ENCODE measurements at places on chromosomes 1 and 21.

GRCh38 chr1:103106426-103107341, 1.6 kb downstream of the COL11A1 start:
- DNase-seq, result peak; percentile 40

DNA sequence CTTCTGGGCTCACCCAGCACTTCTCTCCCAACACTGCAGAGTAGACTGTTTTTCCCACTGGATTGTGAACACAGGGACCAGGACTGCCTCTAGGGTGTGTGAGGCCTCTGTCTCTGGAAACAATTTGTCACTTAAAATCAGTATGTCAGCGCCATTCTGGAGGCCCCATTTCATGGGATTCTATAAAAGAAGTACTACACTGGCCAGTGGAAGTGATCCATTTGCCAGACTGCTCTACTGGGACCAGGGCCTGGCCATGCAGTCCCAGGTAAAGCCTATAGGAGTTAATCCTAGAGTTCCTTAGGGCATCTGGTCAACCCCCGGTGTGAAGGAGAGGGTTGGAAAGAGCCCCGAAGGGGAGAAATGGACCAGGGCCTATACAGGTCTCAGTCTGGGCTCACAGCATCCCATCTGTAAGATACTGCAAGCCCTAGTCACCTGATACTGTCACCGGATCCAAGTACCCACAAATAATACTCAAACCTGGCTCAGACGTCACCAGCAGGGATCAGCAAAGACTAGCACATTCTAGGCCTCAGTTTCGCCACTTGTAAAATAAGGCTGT, 245.0 kb downstream of the FOXD2 start:
- DNase-seq, result no peak

DNA sequence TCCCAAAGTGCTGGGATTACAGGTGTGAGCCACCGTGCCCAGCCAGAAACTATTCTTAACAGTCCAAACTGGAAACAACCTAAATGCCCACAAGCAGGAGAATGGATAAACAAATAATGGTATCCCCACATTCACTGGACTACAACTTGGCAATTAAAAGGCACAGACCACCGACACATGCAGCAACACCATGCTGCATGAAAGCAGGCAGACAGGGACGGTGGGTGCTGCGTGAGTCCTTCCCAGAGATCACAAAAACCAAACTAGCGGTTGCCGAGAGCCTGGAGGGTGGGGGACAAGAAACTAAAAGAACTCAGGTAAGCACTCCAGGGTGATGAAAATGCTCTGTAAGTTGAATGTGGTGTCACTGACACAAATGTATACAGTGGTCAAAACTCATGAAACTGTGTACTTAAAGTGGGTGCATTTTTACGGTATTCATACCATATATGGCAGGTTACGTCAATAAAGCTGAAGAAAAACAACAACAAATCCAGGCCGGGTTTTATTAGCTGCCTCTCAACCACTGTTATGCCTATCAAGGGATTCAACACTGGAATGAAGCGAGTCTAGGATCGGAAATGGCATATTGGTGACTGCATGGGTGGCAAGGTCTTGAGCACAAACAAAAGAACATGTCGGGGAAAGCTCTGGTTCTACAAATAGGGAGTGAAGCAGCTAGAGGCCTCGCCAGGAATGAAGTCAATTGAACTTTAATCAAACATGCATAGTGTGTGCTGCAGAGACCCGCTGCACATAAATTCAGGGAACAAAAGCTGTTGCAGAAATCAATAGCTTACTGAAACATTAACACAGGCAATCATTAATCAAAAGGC, 52.4 kb downstream of the SLC45A1 start:
- peak; percentile 61 for DNase-seq

DNA sequence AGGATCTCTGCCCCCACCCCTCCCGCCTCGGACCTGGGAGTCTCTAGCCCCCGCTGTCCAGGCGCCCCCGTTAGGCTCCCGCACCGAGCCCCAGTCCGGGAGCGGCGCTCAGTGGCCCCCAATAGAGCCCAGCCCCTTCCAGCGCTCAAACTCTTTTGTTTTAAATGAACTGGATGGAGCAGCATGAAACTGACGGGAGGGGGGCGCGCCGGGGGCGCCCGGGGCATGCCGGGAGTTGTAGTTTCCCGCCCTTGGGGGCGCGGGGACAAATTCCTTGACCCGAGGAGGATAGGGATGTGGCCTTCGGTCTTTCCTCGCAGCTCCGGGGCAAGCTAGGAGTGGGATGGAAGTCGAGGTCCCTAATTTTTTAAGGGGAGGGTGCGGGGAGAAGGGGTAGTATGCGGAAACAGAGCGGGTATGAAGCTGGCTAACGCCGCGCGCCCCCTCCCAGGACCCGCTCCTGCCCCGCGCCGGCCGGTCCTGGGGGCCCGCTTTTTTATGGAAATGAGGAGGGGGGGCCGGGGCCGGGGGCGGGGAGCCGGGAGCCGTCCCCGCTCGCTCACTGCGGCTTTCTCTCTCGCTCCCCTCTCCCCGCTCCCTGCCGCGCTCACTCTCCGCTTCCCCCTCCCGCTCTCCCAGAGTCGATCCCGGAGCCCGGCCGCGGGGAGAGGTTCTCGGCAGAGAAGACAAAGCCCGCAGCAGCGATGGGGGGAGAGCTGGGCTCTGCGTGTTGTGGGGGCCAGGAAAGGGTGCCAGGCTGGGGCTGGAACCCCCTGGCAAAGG, at the start of gene MEX3A:
MEX3A (minus strand) TSS at position 157 of the 783 bp plus-strand sequence. CDS start 467 bp downstream, outside the sequence.
- DNase-seq, result peak; percentile 65

DNA sequence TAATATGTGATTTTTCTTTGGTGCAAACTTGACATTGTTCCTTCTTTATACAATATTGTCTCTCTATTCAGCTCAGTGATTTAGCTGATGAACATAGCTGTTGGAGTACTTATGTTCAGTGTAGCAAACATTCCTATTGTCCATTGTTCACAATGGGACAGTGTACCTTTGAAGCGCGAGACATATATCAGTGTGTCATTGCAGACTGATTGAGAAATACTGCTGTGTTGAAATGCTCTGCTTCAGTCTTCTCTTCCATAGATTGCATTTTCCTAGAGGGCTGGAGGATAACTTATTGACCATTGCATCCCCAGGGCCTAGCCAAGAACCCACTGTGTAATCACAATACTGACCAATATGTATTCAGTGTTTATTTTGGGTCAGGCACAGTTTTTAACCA, 46.5 kb downstream of the HLX start:
- DNase-seq, result no peak

- no peak for DNase-seq
These were observed 346.7 kb upstream of the VAMP3 start for GRCh38 chr1:7424352-7424890.

- DNase-seq, result peak; percentile 10
These were observed 439.4 kb downstream of the CAMTA1 start for GRCh38 chr1:7224644-7225043.

DNA sequence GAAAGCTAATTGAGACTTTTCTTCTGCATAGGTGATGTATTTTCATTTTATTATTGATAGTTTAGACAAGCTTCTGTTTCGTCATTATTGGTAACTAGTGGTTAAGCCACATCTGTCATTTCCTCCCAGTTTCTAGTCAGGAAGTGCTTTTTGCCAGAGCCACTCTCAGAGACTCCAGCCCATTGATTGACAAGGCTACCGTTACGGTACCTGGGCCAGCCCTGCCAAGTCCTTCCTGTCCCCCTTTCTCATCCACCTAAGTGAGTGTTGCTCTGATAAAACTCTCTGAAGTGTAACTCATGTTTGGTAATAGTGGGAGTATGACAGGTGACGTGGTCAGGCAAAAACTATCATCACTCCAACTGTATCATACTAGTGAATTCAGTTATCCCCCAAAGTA, 29.6 kb upstream of the AGL start:
- no peak for DNase-seq

- no peak for DNase-seq
These were observed 83.2 kb downstream of the CLDN17 start for GRCh38 chr21:30083225-30083945.

DNA sequence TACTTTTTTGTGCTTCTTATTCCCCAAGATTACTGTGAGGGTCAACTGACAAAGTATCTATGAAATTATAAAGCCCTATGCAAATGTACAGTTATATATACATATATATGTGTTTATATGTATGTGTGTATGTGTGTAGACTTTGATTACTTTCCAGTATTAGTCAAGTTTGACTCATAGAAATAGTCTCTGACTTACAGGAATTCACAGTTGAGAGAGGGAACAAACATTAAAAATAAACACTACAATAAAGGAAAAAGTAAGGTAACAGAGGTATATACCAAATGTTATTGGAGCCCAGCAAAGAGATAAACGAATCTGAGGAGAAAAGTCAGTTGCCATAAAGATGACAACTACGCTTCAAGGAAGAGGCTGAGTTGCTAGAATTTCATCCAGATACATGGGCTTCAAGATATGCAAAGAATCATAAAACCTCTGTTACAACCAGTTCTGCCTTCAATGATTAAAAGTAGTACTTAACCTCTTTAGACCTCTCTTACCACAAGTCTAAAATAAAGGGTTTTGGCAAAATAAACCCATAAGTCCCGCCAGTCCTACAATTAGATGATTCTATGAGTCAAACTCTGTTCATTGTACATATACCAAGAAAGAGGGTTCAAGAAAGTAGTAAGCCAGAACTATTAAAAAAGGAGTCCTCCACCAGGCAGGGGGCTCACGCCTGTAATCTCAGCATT, 7.2 kb downstream of the IFT25 start:
- DNase-seq, result peak; percentile 85

DNA sequence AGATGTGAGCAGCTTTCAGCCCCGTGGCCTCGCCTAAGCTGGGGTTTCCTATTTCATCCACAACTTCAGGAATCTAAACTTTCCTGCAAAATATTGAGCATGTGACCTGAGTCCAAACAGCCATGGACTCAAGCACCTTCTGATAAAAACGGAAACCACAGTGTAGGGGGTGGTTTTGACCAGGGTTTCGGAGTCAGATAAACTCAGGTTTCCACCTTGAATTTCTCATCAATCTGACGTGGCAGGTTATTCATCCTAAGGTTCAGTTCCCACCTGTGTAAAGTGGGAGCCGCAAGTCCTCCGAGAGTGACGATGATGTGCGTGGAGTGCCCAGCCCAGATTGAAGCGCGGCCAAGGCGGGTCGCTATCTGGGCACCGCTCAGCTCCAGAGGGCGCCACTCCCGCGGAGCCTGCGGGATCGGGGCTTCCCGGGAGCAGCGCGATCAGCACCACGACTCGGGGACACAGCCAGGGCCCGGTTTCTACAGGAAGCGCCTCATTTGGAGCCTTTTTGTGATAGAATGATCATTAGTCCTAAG, 871 bp upstream of the ETS2 start:
- peak; percentile 76 for DNase-seq

DNA sequence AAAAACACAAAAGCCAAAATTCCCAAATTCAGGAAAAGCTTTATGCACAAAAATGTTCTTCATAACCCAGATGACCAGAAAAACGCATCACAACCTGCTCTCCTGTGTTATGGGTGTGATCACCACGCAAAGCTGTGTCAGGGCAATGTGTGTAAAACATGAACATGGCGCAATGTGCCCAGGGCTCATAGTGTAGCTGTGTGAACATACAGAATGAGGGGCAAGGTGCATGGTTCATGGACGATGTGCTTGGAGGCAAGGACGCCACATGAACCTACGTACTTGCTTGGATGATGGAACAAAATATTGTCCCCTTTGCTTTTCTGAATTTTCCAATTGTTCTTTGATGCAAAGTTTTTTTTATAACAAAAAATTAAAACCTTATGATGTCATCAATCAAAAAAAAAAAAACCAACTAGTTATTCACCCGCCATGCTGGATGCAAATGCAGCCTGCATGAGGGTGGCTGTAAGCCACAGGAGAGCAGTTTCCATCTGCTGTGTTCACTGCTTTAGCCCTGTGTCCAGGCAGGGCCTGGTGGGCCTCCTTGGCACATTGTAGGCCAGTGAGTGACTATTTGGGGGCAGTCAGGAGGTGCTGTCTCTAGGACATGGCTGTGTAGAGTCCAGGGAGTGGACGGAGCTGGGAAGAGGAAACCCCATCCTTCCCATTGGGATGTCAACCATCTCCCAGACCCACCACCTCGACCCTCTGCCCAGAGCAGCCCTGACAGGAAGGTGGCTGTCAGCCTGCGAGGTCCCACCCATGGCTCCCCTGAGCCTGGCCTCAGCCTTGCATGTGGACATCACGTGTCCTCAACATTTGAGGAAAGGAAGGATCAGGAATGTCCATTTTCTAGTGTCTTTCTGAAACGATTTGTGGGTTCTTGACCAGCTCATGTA, 13.6 kb downstream of the KRTAP10-1 start:
- DNase-seq, result no peak

GRCh38 chr21:46406001-46406400, 52.7 kb upstream of the DIP2A start:
- no peak for DNase-seq

DNA sequence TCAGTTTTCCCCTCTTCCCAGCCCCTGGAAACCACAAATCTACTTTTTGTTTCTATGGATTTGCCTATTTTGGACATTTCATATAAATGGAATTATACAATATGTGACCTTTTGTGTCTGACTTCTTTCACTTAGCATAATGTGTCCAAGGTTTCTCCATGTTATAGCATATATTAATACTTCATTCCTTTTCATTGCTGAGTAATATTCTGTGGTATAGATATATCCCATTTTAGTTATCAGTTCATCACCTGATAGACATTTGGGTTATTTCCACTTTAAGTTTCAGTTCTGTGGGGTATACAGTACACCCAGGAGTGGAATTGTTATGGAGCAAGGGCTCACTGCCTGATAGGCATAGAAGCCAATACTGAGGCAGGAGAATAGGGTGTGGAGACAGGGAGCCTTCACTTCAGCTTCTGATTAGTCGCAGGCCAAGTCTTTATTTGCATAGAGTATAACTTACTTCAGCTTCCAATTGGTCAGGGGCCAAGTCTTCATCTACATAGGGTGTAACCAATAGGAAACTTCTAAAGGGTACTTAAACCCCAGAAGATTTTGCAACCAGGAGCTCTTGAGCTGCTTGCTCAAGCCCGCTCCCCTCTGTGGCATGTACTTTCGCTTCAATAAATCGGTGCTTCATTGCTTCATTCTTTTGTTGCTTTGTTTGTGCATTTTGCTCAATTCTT, 8.3 kb upstream of the NVL start:
- DNase-seq, result peak; percentile 13

DNA sequence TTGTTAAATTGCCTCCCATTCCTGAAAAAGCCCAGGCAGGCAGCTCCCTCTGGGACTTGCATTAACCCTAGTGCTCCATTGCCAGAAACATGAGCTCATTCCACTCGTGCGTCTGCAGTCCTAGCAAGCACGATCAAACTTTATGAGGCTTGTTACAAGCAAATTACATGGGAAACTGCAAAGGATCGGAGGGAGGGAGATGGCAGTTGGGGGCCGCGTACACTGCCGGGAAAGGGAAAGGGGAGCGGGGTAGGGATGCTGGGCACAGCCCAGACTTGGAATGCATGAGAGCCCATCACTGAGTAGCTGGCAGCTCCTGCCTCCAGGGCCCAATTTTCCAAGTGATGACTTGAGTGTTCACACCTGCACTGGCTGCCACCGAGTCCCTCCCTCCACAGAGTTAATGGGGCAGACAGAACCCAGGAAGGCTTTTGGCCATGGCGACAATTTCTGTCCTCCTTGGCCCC, 169.9 kb downstream of the BRINP2 start:
- peak; percentile 72 for DNase-seq

DNA sequence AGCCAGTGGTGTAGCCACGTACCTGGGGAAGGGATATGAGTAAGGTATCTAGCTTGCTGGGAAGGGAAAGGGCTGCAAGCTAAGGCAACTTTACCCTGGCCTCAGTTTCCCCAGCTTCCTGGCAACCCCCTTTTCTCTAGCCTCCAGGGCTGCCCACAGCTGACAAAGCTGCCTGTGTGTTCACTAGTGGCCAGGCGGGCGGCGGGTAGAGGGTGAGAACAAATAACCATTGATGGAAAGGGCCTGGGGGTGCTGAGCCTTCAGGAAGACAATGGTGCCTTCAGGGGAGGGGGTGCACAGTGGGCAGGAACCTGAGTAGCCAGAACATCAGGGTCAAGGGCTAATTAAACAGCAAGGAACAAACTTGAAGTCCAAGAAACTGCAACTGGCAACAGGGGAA, 6.1 kb downstream of the CERS2 start:
- no peak for DNase-seq

Data from fibroblast of villous mesenchyme (primary cell).